CD4-positive, alpha-beta T cell (primary cell): ENCODE measurements at places on chromosomes 7 and 10. TPM values are rescaled to one million over a fixed set of nuclear protein-coding genes. Genes with fewer than 3 reads are reported as not detected.
A peak's percentile ranks its signal among the peaks of the same experiment; 100 is the strongest.

DNA sequence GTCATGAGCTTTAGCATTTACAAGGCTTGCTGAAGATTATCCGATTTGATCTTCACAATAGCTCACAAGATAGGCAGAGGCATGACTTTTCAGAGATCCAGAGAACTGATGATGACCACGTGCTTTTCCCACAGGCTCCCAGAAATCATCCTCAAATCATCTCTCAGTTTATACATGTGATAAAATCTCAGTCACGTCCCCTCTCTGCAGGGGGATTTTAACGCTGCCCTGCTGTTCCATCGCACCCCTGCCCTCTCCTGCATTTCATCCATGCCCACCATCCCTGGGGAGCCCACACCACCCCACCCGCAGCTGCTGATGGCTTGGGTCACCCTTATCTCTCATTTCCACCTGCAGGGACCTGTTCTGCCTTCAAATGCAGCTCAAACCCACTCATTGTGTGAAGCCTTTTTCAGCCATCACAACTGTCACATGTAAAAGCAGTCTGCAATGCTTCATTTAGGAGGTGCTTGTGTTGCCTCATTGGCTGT, 141.8 kb downstream of the DIP2C start:
- no peak overlapping the region for H3K4me3 ChIP-seq
- H3K27ac ChIP-seq: no peak overlapping the region
- H3K36me3 ChIP-seq: no peaks in the 10 kb centered on the region

DNA sequence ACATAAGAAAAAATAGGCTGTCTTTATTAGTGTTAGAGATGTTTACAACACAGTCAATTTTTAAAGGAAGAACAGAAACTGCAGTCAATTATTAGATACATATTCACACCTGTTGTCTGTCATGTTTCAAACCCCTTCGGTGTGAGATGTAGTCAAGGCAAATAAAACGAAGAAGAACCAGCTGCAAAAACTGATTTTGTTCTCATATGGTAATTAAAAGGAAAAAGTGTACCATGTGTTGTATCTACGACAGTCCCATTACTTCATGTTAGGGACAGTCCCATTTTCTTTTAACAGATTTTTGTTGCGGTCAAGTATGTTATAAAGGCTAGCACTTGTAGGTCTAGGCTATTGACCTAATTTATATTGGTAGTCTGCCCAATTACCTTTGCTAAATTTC, 149.4 kb downstream of the LRRN3 start:
- DNase-seq: no peak
- H3K36me3 ChIP-seq: no peaks in the 10 kb centered on the region
- no peak overlapping the region for H3K27ac ChIP-seq
- H3K4me3 ChIP-seq: no peak overlapping the region
- H3K27me3 ChIP-seq: no peaks in the 10 kb centered on the region
- no peaks in the 10 kb centered on the region for H3K4me1 ChIP-seq

GRCh38 chr7:77536017-77536412, 1.1 kb upstream of the PTPN12 start:
- no peaks in the 10 kb centered on the region for H3K36me3 ChIP-seq
- DNase-seq: no peak
- H3K27me3 ChIP-seq: no peaks in the 10 kb centered on the region
- H3K27ac ChIP-seq: peak overlapping the region; percentile 45

The RTKN2 gene
- total RNA-seq: 3.9 TPM

GRCh38 chr7:43834463-43835251, 34.7 kb downstream of the MRPS24 start:
- peak overlapping the region; percentile 68 for H3K4me3 ChIP-seq
- H3K36me3 ChIP-seq: no peaks in the 10 kb centered on the region
- H3K4me1 ChIP-seq: peaks cover 29% of the 10 kb centered on the region
- H3K27ac ChIP-seq: no peak overlapping the region
- DNase-seq: peak; percentile 81

GRCh38 chr7:9835199-9835598, 1138.5 kb upstream of the PHF14 start:
- no peaks in the 10 kb centered on the region for H3K27me3 ChIP-seq
- H3K27ac ChIP-seq: no peak overlapping the region
- no peak overlapping the region for H3K4me3 ChIP-seq
- no peaks in the 10 kb centered on the region for H3K4me1 ChIP-seq

DNA sequence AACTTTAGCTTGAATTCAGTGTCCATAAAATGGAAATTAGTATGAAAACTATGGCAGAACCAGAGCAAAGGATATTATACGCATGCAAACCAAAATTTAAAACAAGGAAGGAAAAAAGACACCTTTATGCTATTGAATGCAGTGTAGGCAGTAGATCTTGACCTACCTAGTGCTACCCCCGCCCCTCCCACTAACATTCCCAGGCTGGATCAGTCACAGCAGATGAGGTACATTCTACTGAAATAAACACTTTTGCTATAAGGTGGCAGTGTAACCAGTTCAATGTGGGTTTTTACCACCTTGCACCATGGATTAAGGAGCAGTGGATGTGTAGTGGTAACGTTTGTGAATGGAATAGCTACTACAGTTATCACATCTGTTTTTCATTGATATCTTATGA, 27.9 kb downstream of the SRI start:
- H3K4me3 ChIP-seq: no peak overlapping the region
- no peak for DNase-seq
- no peaks in the 10 kb centered on the region for H3K36me3 ChIP-seq
- H3K27me3 ChIP-seq: no peaks in the 10 kb centered on the region
- no peaks in the 10 kb centered on the region for H3K4me1 ChIP-seq

DNA sequence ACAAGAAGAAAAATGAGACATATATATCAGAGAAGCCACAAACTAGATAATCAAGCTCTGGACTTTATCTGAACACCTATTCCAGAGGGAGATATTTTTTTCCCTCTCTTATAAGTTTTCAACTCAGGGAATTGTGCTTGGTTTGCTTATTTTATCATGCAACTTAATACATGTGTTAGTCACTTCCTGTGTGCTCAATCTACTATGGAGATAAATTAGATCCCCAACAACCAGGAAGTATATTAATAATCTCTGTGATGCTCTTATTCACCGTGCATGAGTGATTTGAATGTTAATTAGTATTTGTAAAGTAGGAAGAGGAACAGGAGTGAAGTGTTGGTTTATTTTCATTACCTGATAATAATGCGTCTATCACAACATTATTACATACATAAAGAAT, 38.8 kb upstream of the ZNF365 start:
- no peak for DNase-seq
- no peak overlapping the region for H3K4me3 ChIP-seq
- H3K27me3 ChIP-seq: no peaks in the 10 kb centered on the region
- no peaks in the 10 kb centered on the region for H3K36me3 ChIP-seq

- no peaks in the 10 kb centered on the region for H3K27me3 ChIP-seq
- H3K36me3 ChIP-seq: no peaks in the 10 kb centered on the region
- peaks cover 2% of the 10 kb centered on the region for H3K4me1 ChIP-seq
- no peak overlapping the region for H3K27ac ChIP-seq
- no peak overlapping the region for H3K4me3 ChIP-seq
These were observed 243.0 kb upstream of the KLF6 start for GRCh38 chr10:4028027-4028471.

DNA sequence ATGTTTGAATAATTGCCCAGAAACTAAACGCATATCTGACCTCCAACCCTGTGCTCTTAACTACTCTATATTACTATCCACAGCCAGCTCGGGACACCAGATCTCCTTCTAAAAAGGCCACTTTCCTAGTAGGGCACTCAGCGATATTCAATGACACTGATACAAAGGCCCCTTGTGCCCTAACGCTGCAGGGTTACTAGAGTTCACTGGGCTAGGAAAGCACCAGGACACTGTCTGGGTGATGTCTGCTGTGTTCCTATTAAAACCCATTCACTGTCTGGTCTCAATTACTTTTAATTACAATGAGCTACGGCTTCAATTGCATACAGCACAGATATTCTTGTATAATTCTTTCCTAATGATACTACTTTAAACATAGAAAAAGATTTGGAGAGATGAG, 91.7 kb downstream of the SORCS1 start:
- H3K4me1 ChIP-seq: no peaks in the 10 kb centered on the region
- no peaks in the 10 kb centered on the region for H3K27me3 ChIP-seq
- no peak for DNase-seq
- no peaks in the 10 kb centered on the region for H3K36me3 ChIP-seq

The ANXA8 gene
- not detected for total RNA-seq

The PPP1R9A gene
- not detected for total RNA-seq

DNA sequence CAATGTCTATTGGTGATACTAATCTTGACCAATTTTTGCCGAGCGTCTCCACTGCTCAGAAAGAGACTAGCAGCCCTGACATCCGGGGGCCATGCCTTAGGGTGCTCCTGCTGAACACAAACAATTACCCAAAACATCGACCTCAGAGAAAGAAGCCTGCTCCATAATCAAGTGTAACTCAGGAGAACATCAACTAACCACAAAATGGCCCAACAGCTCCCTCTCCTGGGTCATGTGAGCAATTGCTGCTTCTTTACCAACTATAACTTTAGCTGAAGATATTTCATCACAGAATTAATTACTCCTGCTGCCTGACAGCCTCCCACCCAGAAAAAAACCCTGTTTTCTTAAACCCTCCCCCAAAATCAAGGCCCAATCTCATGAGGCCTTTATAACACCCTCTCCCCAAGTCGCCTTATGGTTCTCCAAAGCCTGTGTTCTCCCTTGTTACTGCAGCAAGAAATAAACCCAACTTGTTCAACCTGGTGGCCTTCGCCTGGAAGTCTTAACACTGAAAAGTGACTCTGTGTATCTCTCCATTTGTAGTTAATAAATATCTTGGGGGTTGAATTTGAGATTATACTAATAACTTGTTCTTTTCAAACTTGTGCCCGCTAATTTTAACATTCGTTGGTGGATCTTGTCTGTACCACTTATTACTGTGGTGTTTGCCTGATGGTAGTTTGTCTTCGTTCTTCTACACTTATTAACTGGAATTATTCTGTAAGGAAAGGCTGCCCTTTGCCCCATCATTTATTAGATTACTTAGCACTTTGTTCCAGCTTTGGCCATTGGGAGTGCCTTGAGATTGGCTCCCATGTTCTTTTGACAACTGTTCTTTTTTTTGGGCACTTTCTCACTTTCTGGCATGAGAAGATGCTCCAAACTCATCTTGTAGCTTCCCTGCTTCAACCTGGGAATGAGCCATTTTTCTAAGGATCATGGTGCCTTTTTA, 21.2 kb upstream of the RAMP3 start:
- peak; percentile 64 for DNase-seq
- no peak overlapping the region for H3K4me3 ChIP-seq
- H3K36me3 ChIP-seq: no peaks in the 10 kb centered on the region

The SMURF1 gene
- 32.4 TPM for total RNA-seq

DNA sequence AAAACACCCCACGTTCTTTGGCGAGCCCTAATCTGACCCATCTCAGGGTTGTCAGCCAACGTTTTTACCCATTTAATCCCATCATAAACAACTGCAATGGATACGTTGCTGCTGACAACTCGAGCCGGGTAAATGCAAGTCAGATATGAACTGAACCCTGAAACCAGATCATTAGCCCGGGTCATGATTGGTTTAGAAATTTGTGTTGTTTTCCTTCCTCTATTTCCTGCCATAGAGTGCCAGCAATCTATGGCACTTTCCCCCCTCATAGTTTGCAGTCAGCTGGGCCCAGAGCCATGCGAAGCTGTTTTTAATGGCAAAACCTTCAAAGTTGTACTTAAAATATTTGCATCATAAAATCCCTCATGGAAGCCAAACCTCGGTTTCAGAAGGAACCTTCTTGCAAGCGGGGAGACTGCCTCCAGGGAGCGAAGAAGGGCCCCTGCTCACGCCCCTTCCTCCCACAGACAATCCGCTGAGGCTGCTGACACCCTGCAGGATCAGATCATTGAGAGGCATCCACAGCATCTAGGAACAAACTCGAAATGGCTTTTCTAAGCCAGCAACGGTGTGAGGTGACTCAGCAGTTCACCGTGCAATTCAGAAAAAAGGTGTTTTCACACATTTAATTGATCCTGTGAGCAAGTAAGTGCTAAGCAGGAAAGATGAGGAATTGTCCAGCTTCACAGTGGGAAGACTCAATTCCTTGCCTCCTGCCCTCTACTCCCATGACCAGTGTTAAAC, 710.1 kb downstream of the PARD3 start:
- no peaks in the 10 kb centered on the region for H3K36me3 ChIP-seq
- H3K27me3 ChIP-seq: no peaks in the 10 kb centered on the region
- no peak overlapping the region for H3K4me3 ChIP-seq
- no peak for DNase-seq

The OPN4 gene
- total RNA-seq: not detected

- no peaks in the 10 kb centered on the region for H3K27me3 ChIP-seq
- H3K36me3 ChIP-seq: no peaks in the 10 kb centered on the region
- H3K4me1 ChIP-seq: no peaks in the 10 kb centered on the region
- no peak overlapping the region for H3K27ac ChIP-seq
These were observed 17.2 kb upstream of the SLC26A4 start for GRCh38 chr7:107643407-107643806.

- H3K4me3 ChIP-seq: peak overlapping the region; percentile 10
- peak; percentile 41 for DNase-seq
These were observed 24.4 kb upstream of the C10orf67 start for GRCh38 chr10:23368816-23369640.

The CARD11 gene
- 122 TPM for total RNA-seq

The SPDYE2 gene
- total RNA-seq: 0.33 TPM

The ZNF503 gene
- 0.38 TPM for total RNA-seq

- DNase-seq: no peak
- H3K27me3 ChIP-seq: no peaks in the 10 kb centered on the region
- no peaks in the 10 kb centered on the region for H3K36me3 ChIP-seq
- no peak overlapping the region for H3K4me3 ChIP-seq
- H3K27ac ChIP-seq: no peak overlapping the region
- peaks cover 3% of the 10 kb centered on the region for H3K4me1 ChIP-seq
These were observed 512.9 kb downstream of the SUGCT start for GRCh38 chr7:40647719-40648118.

The STRA8 gene
- total RNA-seq: not detected

- no peaks in the 10 kb centered on the region for H3K4me1 ChIP-seq
- no peaks in the 10 kb centered on the region for H3K36me3 ChIP-seq
- no peaks in the 10 kb centered on the region for H3K27me3 ChIP-seq
- no peak overlapping the region for H3K4me3 ChIP-seq
- DNase-seq: no peak
- H3K27ac ChIP-seq: no peak overlapping the region
These were observed 16.4 kb upstream of the PTPRN2 start for GRCh38 chr7:158603773-158604755.

The SLC26A3 gene
- total RNA-seq: not detected

The MASTL gene
- total RNA-seq: 24.2 TPM

- DNase-seq: no peak
- no peaks in the 10 kb centered on the region for H3K4me1 ChIP-seq
- no peak overlapping the region for H3K4me3 ChIP-seq
- peaks cover 5% of the 10 kb centered on the region for H3K27me3 ChIP-seq
These were observed 429.8 kb upstream of the CELF2 start for GRCh38 chr10:10587744-10588393.

The COL17A1 gene
- total RNA-seq: not detected

DNA sequence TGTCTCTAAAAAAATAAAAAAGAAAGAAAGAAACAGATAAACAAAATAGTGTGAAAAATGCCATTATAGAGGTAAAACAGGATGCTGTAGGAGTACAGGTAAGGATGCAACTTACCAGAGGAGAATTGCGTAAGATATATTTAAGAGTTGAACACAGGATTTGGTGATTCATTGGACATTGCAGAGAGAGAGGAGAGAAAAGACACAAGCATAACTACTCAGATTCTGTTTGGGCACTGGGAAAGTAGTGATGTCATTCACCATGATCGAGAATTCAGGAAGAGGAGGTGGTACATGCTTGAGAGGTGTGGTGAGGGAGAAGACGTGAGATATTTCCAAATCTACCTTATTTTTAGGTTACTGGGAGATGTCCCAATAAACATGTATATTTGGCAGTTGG, 97.6 kb downstream of the AASS start:
- no peaks in the 10 kb centered on the region for H3K36me3 ChIP-seq
- no peak overlapping the region for H3K27ac ChIP-seq
- no peaks in the 10 kb centered on the region for H3K27me3 ChIP-seq
- no peak for DNase-seq
- H3K4me3 ChIP-seq: no peak overlapping the region
